Inflammatory macrophage treated with lipopolysaccharide for 1 hour (primary cell): ENCODE measurements at places on chromosomes 5 and 9.

DNA sequence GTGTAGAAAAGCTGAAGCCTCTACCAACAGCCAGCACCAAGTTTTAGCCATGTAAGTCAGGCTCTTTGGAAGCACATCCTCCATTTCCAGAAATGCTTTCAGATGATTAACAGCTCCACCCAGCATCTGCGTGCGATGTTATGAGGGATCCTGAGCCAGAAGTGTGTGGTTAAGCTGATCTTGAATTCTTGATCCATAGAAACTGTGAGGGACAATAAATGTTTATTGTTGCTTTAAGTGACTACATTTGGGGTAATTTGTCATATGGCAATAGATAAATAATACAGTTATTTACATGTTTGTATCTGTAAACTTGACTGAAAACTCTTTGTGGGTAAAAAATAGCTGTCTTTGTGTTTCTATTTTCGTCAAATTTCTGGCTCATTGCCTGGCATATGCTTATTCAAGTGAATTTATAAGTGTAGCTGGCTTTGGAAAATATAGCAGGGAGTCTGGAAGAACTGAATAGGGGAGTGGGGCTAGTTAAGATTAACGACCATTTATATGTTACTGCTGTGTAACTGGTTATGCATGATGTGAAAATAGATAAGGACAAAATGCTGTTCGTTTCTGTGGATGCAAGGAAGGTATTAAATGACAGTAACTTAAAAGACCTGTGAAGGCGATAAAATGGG, 234.1 kb downstream of the LRRC70 start:
- no peak for DNase-seq

DNA sequence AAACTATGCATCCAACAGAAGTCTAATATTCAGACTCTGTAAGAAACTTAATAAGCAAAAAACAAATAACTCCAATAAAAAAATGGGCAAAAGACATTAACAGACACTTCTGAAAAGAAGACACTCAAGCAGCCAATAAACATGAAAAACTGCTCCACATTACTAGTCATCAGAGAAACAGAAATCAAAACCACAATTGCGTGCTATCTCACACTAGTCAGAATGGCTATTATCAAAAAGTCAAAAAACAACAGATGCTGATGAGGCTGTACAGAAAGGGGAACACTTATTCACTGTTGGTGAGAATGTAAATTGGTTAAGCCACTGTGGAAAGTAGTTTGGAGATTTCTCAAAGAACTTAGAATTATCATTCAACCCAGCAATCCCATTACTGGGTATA, 101.2 kb upstream of the TRIM32 start:
- no peak for DNase-seq

GRCh38 chr5:173660481-173661280, 44.2 kb upstream of the BOD1 start:
- no peak for DNase-seq

DNA sequence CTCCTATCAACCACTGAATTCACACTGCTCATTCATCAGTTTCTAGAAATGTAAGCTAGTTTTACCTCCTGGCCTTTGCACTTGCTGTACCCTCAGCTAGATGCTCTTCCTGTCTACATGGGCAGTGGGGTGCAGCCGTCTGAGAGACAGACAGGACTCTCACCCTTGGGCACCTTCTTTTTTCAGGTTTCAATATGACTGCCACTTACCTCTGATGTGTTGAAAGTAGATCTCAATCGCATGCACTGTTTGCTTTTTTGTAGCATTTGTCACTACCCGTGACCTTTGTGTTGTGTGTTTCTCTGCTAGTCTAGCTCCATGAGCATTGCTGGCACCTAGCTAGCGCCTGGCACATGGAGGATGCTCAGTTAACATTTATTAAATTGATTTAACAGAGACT, 403.1 kb upstream of the TRPC7 start:
- no peak for DNase-seq

DNA sequence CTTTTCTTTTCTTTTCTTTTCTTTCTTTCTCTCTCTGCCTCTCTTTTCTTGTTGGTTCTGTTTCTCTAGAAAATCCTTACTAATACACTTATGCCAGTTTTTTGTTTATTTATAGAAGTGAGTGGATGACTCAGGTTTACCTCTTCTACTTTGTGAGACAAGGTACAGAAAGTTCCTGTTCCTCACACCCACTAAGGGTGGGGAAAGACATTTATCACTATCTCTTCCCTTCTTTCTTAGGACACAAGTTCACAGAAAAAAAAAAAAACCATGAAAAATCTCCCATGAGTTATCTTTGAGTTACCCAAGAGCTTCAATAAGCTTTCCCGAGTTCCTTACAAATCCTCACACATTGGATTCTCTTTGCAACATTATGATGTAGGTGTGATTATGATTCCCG, 60.9 kb upstream of the CD180 start:
- no peak for DNase-seq

GRCh38 chr9:137488327-137488653, 29.2 kb upstream of the NSMF start:
- no peak for DNase-seq

- DNase-seq: no peak
Observed at GRCh38 chr9:80077059-80077458, 505.3 kb downstream of the TLE4 start.

GRCh38 chr5:42908086-42908485, 96.4 kb upstream of the SELENOP start:
- peak; percentile 33 for DNase-seq

- DNase-seq: no peak
Observed at GRCh38 chr5:122295138-122295537, 16.9 kb upstream of the SNCAIP start.

DNA sequence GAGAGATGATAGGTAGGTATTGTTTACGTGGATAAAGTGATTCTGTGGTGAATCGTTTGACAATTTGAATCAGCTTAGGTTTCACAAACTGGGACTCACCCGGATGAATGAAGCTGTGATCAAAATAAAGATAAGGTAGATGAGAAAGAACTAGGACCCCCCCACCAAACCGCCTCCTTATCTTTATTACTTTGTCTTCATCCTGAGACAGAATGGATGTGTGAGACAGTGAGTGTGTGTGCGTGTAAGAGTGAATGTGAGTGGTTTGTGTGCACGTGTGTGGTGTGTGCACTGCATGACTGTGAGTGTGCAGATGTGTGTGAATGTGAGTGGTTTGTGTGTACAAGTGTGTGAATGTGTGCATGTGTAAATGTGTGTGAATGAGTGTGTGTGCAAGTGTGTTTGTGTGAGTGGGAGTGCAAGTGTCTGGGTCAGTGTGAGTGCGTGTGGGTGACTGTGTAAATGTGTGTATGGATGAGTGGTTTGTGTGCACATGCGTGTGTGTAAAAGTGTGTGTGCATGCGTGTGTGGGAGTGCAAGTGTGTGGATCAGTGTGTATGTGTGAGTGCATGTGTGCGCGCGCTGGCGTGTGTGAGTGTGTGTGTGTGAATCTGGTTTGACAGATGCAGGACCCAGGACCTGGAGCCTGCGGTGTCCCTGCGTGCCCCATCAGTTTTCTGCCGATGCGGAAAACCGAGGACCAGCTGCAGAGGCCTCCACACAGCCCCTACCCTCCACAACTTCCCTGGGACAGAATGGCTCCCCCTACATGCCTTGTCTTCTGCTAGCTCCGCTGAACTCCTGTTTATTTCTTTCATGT, 11.4 kb upstream of the ENG start:
- DNase-seq: no peak

GRCh38 chr9:18939943-18940342, 93.1 kb downstream of the SAXO1 start:
- DNase-seq: no peak

DNA sequence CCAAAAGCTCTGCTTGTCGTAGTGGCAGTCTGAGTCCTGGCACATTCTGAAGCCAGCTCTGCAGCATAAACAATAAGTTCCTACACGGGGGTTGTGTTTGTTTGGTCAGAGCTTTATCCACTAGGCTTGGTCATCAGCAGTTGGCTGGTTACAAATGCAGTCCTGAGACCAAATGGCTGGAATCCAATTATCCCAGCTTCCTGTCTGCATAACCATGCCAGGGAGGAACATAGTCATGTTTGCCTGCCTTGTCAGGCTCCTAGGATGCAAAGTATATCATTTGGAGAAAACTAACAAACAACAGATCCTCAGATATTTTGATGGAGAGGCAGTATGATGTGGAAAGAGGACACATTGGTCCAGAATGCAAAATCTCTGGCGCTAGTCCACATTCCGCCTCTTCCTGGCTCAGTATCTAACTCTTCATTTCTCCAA, 85.8 kb downstream of the FBXO38 start:
- DNase-seq: no peak

DNA sequence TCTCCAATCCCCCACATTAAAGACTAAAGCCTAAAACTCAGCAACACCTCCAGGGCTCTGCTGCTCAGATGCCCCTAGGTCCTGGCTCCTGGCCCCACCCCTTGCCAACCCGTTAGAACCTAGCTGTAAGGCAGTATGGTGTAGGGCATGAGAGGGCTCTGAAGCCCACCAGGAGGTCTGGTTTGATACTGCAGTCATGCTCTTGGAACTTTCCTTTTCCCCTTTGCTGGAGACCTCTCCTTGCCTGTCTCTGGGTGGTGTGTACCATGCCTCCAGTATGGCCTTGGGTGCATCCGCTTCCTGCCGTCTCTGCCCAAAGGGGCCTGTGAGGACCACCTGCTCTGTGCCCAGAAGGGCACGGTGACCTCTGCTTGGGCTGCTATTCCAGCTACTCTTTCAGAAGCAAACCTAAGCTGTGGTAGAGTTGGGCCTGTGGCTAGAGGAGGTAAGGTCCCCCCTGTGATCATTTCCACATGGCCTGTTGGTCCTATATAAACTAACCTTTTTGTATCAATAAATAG, 3.5 kb downstream of the TENT4A start:
- DNase-seq: no peak

DNA sequence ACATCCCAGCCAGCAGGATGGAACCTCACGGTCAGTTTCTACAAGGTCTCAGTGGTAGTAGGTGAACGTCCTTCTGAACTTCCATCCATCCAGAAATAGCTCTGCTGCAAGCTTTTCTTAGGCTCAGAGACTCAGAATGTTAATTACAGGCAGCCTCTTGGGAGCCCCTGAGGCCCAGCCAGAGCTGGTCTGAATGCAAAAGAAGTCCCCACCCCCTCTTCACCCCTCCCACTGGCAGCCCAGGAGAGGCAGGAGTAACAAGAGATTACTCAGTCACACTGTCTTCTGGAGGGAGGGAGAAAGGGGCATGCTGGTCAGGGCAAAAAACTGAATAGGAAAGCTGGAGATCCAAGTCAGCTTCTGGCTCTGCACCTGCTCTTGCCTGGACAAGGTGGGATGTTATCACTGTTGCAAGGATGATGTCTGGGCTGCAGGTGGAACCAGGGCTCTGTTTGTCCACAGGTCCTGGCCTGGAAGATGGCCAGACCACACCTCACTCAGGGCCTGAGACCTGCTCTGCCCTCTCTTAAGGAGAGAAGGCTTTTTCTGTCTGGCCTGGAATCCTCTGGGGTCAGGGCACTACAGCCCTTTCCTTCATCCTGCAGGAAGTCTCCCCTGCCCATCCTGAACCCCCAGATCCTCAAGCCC, 9.1 kb downstream of the ENHO start:
- DNase-seq: no peak

DNA sequence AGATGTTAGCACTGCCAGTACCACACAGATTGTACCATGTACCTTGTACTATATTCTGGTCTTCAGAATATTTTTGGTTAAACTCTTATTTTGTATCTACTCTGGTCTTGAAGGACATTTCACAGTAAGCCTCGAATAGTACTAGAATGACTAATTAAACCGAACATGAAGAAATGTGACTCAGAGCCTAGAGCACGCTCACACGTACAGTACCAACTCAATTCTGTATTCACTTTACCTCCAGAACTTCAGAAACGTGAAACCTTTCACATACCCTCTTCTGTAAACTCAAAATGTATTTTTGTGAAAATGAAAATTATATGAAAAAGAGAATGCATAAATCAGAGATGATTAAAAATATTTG, 112.8 kb downstream of the MVB12B start:
- DNase-seq: no peak

- no peak for DNase-seq
Observed at GRCh38 chr5:158880483-158881001, 219.2 kb downstream of the EBF1 start.

- no peak for DNase-seq
Observed at GRCh38 chr5:173839117-173839713, 48.9 kb upstream of the CPEB4 start.

GRCh38 chr5:2724031-2724581, 27.4 kb downstream of the IRX2 start:
- no peak for DNase-seq

DNA sequence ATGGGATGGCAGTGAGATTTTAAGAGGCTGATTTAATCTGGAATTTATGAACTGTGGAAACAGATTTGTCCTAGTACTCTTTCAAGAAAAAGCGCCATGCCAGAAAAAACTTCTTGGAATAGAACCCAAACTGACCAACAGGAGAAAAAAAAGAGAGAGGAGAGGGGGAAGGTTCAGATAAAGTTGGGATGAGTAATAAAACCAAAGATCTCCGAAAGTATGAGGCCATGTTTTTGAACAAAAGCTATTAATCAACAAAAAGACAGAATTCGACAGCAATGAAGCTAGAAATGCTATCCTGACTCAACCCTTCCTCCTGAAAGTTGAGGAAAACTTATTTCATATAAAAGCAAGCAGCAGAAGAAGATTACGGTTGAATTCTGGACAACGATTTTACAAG, 135.5 kb downstream of the CEMIP2 start:
- no peak for DNase-seq

DNA sequence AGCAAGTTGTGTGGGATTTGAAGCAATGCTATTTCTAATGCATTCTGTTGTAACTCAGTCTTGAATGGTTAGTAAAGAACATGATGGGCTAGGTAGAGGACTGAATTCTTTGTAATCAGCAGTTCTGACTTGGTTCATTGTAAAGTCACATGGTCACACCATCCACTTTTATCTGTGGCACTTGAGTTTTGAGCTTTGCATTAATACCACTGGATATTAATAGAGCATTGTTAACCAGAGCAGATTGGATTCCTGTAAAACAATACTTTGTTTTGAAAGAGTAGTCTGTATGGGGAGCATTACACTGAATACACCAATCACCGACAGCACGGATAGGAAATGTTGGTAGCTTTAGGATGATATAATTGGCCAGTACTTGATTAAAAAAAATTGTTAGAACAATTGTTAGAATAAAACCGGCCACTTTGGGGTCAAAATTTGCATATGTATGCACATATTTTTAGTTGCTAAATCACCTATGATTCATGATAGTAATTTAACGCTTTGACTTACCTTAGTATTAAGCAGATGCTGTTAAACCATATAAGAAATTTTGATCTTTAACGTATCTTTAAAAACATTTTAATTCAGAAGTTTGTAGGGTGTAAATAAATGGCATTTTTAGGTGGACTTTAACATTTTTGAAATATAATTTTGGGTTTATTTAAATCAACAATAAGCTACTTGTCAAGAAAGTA, 17.4 kb downstream of the SLC12A2 start:
- DNase-seq: no peak
